ENCODE measurements at places on chromosomes 16 and 17.

- DNase-seq: no peak
Measured at GRCh38 chr17:19401321-19402010, 9.6 kb upstream of the RNF112 start.

DNA sequence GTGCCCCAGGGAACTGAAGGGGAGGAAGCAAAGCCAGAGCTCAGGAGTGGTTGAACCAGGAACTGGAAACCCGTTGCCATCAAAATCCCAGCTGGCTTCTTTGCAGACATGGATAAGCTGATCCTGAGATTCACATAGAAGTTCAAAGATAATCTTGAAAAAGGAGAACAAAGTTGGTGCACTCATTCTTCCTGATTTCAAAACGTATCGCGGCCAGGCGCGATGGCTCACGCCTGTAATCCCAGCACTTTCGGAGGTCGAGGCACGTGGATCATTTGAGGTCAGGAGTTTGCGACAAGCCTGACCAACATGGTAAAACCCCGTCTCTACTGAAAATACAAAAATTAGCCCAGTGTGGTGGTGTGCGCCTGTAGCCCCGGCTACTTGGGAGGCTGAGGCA lies 7.1 kb downstream of the RAP1GAP2 start:
- DNase-seq: no peak

- no peak for DNase-seq
Measured at GRCh38 chr16:80418517-80419355, 122.1 kb upstream of the DYNLRB2 start.

- no peak for DNase-seq
Measured at GRCh38 chr17:56914581-56915273, 878 bp upstream of the TRIM25 start.

GRCh38 chr17:61380217-61380835 lies 19.3 kb upstream of the TBX2 start:
- DNase-seq: no peak

- no peak for DNase-seq
Measured at GRCh38 chr17:44267818-44268490, at the start of gene SLC4A1. Gene SLC4A1, minus strand, starts transcription at chr17:44268135. Its CDS starts 5,269 bp downstream, at chr17:44262866.

DNA sequence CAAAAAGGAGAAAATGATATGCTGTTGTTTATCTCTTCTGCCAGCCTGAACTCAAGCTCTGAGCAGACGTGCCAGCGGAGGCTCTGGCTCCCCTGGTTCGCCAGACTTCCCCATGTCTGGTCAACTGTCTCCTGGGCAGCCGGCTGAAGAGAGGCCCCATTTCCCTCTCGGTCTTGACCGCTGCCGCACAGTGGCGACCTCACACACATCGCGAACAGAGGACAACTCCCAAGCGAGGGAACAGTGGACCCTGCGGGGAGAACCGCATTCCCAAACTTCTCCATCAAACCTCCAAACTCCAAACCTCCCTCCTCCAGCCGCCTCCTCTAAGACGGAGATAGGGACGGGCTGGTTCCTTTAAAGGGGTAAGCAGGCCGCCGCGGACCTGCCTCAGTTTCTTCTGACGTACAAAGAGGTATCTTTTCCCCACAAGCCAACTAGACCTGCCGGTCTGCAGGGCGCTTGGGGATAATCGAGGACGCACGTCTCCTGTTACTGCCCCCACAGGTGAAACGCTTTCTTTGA lies 24.9 kb upstream of the RFFL start:
- DNase-seq: no peak

DNA sequence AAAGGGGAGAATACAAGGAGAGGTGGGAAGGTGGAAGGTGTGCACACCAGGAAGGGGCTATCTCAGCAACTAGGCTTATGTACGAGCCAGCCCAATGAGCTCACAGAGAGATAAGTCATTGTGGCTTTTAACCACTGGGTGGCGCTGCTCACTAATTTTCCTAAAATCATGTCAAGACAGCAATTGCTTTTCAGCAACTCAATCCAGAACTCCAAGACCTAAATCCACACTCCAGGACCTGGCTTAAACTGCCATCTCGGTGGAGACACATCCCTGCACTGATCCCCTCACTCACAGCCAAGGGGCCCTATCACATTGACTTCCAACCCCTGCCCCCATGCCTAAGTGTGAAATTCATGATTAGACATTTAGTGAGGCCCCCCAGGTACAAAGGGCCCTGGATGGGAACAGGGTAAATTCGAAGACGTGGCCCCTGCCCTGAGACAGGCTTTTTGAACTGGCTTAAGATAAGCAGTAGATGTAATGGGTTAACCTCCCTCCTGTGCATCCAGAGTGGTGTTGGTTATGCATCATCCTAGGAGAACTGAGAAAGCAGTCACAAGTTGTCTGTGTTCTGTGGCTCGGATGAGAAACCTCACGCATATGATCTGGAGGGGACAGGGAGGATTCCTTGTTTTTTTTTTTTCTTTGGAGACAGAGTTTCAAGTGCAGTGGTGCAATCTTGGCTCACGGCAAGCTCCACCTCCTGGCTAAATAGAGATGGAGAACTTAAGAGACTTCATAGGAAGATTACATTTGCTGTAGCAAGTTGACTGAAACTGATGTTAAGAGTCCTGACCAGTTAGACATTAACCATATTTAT lies 11.5 kb downstream of the CCL16 start:
- peak; percentile 77 for DNase-seq

Data from CD4-positive, alpha-beta T cell treated with Interleukin-21 for 1 hour (primary cell).